Neuronal stem cell (in vitro differentiated cells): ENCODE measurements at places on chromosomes 4 and X.

- no peak for DNase-seq
These were observed 78.9 kb upstream of the UNC5C start for GRCh38 chr4:95627709-95628108.

GRCh38 chr4:73705056-73705432 lies 35.3 kb upstream of the CXCL8 start:
- DNase-seq: no peak

GRCh38 chrX:76420237-76420636 lies 7.3 kb upstream of the MAGEE1 start:
- DNase-seq: no peak

DNA sequence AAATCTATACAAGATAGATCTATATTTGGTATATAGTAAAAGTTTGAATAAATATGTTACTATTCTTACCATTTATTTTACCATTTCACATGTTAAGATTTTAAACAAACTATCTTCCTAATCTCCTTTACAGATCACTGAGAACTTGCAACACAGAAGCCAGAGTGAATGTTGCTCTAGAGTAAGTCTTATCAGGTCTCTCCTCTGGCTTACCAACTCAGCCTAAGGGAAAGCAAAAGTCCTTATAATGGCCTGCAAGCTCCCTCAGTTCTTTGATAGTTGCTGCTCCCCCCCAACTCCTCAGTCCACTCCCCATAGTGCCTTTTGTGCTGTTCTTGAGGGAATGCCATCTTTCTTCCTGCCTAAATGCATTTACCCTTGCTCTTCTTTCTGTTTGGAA lies 25.7 kb upstream of the SLC7A11 start:
- no peak for DNase-seq

- DNase-seq: no peak
These were observed 27.5 kb downstream of the POU3F4 start for GRCh38 chrX:83535417-83536196.

- no peak for DNase-seq
These were observed 1.3 kb downstream of the SLC9A7 start for GRCh38 chrX:46757593-46757992.
